T-helper 9 cell (primary cell): ENCODE measurements at places on chromosomes 11 and 22.

- DNase-seq, result no peak
These were observed 3.6 kb upstream of the SLC15A3 start for GRCh38 chr11:60955571-60955970.

- no peak for DNase-seq
These were observed 74.8 kb downstream of the ARHGAP42 start for GRCh38 chr11:100761841-100762240.

GRCh38 chr11:393219-394033, 583 bp upstream of the PKP3 start:
- DNase-seq, result no peak

DNA sequence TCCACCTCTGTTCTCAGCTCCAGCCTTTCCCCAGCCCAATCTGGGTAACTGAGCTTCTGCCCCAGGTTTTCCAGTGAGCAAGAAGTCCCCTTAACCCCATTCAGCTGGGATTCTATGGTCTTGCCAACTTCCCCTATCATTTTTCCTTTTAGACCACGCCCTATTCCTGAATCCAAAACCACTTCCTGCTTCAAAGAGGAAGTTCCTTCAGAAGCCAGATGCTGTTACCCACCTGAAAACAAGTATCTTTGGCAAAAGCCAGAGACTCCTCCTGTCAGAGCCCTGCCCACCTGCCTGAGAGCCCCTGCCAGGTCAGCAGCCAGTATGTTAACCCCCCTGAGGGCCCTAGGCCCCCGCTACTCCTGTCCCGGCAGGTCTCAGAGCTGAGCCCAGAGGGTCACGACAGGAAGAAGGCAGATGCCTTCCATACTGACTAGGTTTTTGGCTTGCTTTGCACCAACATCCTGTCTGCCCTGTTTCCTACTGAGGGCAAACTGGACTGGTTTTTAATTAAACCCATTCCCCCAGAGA, 20.3 kb upstream of the MICAL2 start:
- DNase-seq, result no peak

GRCh38 chr22:19126309-19127273, 4.4 kb upstream of the DGCR2 start:
- DNase-seq, result no peak

DNA sequence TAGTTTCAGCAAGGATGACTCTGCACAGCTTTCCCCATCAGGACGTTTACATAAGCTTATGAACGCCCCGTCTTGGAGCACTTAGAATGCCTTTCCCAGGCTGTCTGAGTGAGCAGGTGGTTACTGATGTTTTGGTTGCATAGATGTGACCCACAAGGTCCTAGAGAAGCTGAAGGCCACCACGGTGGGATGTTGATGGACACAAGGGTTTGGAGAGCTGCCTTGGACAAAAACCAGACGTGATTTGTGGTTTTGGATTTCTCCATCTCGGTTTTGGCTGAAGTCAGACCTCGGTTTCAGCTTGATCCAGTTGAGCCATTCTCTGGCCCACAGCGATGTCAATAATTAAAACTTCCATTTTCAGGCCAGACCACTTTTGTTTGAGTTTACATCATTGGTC, 151.9 kb downstream of the LDLRAD3 start:
- DNase-seq, result no peak

DNA sequence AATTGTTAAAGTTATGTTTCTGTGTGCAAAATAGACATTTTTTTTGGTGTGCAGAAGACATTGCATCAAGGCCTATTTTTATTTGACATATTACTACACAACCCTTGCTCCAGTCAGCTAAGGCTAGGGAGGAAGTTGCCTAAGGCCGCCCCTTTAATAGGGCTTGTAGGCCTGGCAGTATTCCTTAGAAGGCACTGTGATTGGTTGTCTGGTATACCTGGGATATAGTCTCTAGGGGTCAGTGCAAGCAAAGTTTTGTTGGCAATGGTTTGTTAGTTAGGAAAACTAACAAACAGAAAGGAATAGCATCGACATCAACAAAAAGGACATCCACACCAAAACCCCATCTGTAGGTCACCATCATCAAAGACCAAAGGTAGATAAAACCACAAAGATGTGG, 16.9 kb downstream of the CCDC15 start:
- no peak for DNase-seq

DNA sequence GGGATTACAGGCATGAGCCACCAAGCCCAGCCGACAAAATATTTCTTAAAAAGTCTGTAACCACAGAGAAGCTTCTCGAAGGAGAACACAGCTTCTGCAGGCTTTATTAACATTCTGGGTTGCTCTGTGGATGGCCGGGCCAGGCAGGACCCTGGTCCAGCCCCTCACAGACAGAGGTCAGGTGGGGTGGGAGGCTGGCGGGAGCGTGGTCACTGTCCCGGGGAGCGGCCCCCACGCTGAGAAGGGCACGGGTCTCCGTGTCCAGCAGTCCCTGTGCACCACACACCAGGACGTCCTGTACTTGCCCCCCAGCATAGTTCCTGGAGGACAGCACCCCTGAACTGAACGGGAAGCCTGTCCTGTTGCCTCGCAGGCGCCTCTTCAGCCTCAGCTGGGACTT, 19.4 kb downstream of the DRD4 start:
- DNase-seq, result no peak

GRCh38 chr11:19889531-19889930, 176.9 kb downstream of the NAV2 start:
- no peak for DNase-seq
